ENCODE measurements at places on chromosomes 7 and 10. TPM values are rescaled to one million over a fixed set of nuclear protein-coding genes. Genes with fewer than 3 reads are reported as not detected.

The MYO1G gene
- 1.4 TPM for total RNA-seq

The OR13A1 gene
- total RNA-seq = not detected

DNA sequence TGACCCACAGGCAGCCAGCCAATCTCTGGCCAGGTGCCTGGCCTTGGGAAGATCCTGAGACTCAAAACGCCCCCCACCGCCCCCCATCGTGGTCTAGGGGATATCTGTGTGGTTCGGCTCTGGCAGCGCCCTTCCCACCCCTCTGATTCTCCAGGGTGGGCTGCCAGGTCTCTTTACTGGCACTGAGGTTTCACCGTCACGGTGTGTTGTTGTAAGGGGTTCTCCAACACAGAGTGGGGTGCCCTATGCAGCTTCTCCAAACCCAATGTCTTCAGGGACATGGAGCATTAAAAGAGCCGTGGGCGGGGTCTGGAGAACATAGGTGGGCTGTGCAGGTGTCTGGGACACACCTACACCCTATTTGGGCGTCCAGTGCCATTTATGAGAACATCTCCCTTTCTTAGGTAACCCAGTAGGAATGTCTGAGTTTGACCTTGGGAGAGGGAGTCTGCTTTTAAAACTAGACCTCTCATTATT, 1.5 kb downstream of the MAFK start:
- H3K27ac ChIP-seq = peak overlapping the region; percentile 98
- peak overlapping the region; percentile 65 for H3K4me3 ChIP-seq
- H3K4me1 ChIP-seq = peaks cover 49% of the 10 kb centered on the region
- H3K36me3 ChIP-seq = no peaks in the 10 kb centered on the region
- peak; percentile 83 for DNase-seq
- H3K27me3 ChIP-seq = no peaks in the 10 kb centered on the region

- H3K27me3 ChIP-seq = no peaks in the 10 kb centered on the region
- H3K4me1 ChIP-seq = peaks cover 81% of the 10 kb centered on the region
Observed at GRCh38 chr10:73644015-73644743, 2.9 kb upstream of the MYOZ1 start.

- peaks cover 66% of the 10 kb centered on the region for H3K4me1 ChIP-seq
- H3K27me3 ChIP-seq = no peaks in the 10 kb centered on the region
- no peak overlapping the region for H3K4me3 ChIP-seq
- H3K27ac ChIP-seq = peak overlapping the region; percentile 97
- no peak for DNase-seq
Observed at GRCh38 chr10:72311667-72312066, 37.9 kb downstream of the DDIT4 start.

GRCh38 chr7:33716581-33717477, 188.5 kb upstream of the BMPER start:
- H3K27me3 ChIP-seq = no peaks in the 10 kb centered on the region
- no peak overlapping the region for H3K27ac ChIP-seq
- H3K4me1 ChIP-seq = peaks cover 5% of the 10 kb centered on the region
- H3K36me3 ChIP-seq = no peaks in the 10 kb centered on the region
- no peak for DNase-seq

DNA sequence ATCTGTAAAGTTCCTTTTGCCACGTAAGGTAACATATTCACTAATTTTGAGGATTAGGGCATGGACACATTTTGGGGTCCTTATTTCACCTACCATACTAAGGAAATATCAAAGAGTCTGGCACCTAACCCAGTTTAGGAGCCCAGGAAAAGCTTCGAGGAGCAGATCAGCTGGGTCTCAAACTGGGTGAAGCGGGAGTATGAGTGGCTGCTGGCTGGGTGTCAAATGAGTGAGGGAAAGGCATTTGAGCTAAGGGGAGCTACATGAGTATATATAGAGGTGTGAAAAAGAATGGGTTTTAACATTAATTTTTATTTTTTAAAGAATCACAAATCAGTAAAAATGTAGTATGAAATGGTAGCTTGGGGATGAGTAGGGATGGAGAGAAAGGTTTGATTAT, 71.3 kb downstream of the MCU start:
- peaks cover 23% of the 10 kb centered on the region for H3K4me1 ChIP-seq
- DNase-seq = no peak
- H3K27ac ChIP-seq = peak overlapping the region; percentile 16
- no peaks in the 10 kb centered on the region for H3K27me3 ChIP-seq

- no peak overlapping the region for H3K27ac ChIP-seq
- DNase-seq = no peak
- no peak overlapping the region for H3K4me3 ChIP-seq
- H3K4me1 ChIP-seq = no peaks in the 10 kb centered on the region
Observed at GRCh38 chr10:71431239-71432100, 34.8 kb downstream of the CDH23 start.

The HYAL4 gene
- 0.73 TPM for total RNA-seq

DNA sequence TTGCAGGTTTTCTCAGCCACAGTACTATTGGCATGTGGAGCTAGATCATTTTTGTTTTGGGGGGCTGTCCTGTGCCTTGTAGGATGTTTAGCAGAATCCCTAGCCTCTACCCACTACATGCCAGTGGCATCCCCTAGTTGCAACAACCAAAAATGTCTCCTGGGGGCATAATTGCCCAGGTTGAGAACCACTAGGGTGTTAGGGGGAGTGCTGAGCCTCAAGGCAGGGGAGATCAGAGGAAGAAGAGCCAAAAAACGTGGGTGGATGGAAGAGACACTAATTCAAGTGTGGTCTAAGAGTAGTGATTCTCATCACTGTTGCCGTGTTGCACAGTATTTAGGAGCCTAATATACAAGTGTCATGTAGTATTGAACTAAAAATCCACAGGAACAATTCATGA, 31.7 kb upstream of the CCNY start:
- no peaks in the 10 kb centered on the region for H3K36me3 ChIP-seq
- H3K27ac ChIP-seq = no peak overlapping the region
- H3K27me3 ChIP-seq = peaks cover 7% of the 10 kb centered on the region
- no peak for DNase-seq

The AKR1C4 gene
- not detected for total RNA-seq

GRCh38 chr10:61289813-61290212, 163.4 kb downstream of the TMEM26 start:
- no peak for DNase-seq
- H3K36me3 ChIP-seq = no peaks in the 10 kb centered on the region

All from gastrocnemius medialis (tissue), 4 donors.